ENCODE measurements at places on chromosomes 6 and 20.

DNA sequence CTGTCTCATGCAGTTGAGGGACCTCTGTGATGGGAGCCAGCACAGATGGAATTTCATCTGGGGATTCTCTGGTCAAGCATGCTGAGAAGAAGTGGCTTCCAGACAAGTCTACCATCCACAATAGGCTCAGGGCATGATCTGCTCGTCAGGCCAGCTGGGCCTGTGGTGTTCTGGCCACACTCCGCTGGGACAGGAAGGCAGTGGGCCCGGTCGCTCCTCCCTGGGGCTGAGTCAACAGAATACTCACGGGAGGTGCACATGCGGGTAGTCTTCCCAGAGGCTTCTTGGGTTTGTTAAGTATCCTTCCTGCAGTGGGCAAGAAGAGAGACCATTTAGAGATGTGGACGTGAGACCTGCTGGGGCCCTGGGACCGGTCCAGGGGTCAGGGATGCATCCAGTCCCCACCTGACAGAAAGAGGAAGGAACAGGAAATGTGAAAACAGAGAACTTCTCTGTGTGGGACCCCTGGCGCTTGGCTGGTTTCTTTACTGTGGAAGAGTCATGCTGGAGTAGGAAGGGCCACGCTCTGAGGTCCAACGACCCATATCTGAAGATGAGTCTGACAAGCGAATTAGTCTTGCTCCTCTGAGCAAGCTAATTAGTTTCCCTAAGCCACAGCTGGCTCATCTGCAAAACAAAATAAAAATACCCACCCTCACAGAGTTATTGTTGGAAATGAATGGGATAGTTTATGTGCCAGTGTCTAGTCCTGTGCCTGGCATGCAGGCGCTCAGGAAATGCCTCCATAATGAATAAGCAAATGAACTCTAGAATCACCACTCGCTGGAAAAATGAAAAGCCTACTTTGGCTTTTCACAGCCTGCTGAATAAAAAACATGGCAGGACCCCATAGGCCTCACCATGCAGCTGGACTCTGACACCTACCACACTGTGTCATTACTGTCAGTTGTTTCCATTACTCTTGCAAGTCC lies 67.3 kb downstream of the TRAM2 start:
- no peak for DNase-seq

DNA sequence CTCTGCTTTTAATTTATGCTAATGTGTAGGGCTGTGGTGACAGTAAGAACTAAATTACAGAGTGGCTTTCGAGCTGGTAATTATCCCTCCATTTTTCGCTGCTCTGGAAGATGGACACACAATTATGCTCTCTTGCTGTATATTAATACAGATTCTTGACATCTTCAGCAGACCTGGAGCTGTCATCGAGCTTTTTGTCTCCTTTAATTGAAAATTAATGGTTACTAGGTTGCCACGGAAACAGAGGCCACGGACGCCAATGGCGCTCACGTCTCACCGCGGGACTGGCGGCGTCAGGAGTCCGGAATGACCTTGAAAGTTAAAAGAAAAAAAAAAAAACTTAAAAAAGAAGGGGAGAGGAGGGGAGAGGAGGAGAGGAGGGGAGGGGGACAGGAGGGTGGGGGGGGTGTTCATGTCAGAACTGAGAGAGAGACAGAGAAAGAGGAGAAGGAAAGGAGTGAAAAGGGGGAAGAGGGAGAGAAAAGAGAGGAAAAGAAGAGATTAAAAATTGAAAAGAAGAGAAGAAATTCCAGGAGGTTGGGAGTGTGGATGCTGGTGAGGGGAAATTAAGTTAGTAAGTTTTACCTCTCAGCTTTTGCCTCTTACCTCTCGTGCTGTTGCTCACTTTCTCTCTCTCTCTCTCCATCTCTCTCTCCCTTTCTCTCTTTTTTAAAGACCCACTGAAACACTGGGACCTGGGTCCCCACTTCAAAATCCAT lies 22.1 kb upstream of the FOXP4 start:
- DNase-seq = no peak

DNA sequence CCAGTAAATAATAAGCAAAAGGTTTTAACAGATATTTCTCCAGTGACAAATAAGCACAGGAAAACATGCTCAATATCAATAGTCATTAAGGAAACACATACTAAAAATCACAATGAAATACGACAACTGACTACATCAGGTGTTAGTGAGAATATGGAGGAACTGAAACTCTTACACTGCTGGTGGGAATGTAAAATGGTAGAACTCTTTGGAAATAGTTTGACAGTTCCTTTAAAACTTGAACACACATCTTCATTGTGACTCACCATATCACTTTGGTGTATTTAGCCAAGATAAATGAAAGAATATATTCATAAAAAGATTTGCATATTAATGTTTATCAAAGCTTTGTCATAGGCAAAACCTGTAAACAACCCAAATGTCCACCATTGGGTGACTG lies 11.3 kb upstream of the MAP3K5 start:
- no peak for DNase-seq

DNA sequence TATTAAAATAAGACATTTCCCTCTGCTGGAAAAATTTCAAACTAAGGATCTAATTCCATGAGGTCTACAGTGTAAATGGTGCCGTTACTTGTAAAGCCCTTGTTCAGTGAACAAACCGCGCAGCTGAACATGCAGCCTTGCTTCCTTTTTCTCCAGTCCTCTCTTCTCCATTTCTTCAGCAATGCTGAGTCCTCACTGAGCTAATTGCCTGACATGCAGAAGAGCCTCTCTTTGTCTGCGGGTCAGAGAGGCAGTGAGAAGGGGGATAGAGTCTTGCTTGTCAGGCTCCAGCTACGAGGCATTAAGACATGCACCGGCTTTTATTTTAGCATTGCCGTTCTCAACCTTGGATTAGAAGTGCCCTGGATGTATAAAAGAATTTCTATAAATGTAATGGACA lies 25.7 kb downstream of the ZDHHC14 start:
- DNase-seq = no peak

GRCh38 chr20:53654932-53655624 lies 61.4 kb upstream of the ZNF217 start:
- DNase-seq = no peak

DNA sequence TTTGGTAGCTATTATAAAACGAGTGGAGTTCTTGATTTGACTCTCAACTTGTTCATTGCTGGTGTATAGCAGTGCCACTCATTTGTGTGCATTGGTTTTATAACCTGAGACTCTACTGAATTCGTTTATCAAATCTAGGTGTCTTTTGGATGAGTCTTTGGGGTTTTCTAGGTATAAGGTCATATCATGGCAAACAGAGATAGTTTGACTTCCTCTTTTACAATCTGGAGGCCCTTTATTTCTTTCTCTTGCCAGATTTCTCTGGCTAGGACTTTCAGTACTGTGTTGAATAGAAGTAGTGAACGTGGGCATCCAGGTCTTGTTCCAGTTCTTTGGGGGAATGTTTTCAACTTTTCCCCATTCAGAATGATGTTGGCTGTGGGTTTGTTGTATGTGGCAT lies 38.8 kb downstream of the SUMO4 start:
- DNase-seq = no peak

GRCh38 chr6:96570053-96570452 lies 7.1 kb downstream of the FHL5 start:
- no peak for DNase-seq

DNA sequence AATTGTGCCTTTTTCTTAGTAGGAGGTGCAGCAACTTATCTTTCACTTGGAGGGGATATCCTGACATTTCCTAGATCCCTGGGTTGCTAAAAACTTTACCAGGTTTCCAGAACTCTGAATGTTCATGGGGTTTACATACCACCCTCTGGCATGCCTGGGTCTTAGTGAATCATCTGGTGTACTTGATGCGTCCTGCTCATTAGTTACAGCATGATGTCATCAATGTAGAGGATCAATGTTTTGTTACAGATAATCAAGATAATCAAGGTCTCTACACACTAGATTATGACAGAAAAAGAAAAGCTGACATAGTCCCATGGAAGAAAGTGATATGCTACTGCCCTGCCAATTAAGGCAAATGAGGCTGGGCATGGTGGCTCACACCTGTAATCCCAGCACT lies 27.0 kb downstream of the FITM2 start:
- DNase-seq = no peak

DNA sequence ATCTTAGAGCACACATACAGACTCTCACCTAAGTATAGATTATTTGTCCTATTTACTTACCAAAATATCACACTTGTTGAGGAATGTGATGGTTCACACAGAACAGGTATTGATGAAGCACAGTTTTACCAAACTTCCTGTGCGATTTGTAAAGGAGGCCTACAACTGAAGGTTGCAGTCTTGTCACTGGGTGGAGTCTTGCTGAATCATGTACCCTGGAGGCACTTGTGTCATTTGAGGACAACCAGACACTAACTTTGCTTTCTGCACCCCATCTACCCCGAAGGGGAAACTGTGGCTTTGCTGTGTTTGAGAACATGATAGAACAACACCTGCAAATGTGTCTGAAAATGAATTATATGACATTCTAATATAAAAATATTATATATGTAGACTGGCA lies 32.4 kb upstream of the HINT3 start:
- no peak for DNase-seq

DNA sequence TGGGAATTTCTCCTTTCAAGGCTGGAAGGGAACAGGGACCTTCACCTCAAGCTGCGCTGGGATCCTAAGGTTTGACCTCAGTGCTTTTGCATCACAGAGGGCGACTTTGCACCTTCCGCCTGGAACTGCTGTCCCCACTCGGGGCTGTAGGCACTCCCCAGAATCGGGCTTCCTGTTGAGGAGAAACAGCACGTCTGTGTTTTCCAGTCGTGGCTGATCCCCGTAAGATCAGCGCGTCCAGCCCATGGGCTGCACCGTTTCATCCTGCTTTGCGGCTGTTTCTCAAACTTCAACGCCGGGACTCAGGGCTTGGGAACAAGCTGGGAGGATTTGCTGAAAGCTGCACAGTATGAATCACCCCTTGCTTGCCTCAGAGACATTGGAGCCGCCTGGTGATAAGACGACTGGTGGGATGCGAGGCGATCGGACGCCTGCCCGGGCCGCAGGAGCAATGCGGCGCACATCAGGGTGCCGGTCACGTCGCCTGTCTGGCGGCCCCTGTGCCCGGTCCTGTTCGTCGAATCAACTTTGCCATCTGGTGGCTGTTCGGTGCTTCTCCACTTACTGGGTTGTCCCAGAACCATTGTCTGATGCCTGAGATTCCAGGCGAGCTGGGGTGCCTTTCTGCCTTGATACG lies 53.6 kb upstream of the FRMD1 start:
- peak; percentile 73 for DNase-seq

- DNase-seq = peak; percentile 18
Measured at GRCh38 chr20:59729506-59729905, 125.2 kb downstream of the PHACTR3 start.

- DNase-seq = no peak
Measured at GRCh38 chr6:137761072-137761471, 106.0 kb upstream of the TNFAIP3 start.

DNA sequence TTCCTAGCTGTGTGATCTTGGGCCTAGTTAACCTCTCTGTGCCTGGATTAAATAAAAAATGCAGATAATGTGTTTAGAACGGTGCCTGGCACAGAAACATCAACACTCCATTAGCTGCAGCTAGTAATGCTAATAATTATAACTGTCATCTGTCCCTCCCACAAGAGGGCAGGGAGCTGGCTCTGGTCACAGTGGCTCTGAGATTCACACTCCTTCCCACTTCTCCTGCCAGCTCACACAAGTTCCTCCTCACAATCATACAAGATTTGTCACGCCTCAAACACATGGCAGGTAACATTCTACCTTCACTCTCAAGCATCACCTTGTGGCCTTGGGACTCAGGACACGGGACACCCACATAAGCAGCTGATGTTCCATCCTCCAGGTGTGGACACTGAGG lies 2.4 kb downstream of the ADA start:
- no peak for DNase-seq

DNA sequence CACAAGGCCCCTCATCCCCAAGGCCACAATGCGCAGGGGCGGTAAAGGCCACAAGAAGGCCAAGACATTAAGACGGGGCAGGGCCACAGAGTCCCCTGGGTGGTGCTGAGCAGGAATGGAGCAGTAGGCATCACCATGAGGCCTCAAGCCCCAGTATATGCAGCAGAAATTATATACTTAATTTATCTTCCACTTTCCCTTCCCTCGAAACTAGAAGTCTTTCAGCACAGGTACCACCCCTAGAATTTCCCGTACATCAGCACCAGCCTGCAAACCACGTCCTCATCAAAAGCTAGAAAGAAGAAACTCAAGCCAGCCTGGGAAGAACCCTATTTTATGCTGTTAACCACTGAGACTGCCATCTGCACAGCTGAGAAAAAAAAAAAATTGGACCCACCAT lies 89.4 kb downstream of the PLG start:
- no peak for DNase-seq

GRCh38 chr6:85479208-85479607 lies 29.3 kb downstream of the NT5E start:
- DNase-seq = no peak

GRCh38 chr6:23316131-23316530 lies 746.8 kb downstream of the HDGFL1 start:
- DNase-seq = no peak

- DNase-seq = no peak
Measured at GRCh38 chr6:105746509-105746908, 339.6 kb upstream of the PRDM1 start.

GRCh38 chr20:49571553-49571835 lies 3.6 kb upstream of the PTGIS start:
- no peak for DNase-seq

DNA sequence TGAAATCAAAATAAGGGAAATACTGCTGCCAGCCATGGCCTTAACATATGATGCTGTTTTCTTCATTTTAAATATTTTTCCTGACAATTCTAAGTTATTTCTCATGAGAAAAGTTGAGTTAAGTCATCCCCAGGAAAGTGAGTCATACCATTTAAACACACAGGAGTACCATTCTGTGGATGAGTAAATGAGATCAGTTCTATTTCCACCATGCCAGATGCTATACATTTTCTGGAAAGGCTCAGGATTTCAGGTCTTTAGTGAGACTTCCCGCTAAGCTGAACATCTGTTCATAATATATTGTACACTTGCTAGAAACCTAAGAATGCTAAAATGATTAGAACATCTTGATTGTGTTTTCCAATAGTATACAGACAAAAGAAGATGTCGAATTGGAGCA lies 256.2 kb upstream of the MANEA start:
- no peak for DNase-seq

DNA sequence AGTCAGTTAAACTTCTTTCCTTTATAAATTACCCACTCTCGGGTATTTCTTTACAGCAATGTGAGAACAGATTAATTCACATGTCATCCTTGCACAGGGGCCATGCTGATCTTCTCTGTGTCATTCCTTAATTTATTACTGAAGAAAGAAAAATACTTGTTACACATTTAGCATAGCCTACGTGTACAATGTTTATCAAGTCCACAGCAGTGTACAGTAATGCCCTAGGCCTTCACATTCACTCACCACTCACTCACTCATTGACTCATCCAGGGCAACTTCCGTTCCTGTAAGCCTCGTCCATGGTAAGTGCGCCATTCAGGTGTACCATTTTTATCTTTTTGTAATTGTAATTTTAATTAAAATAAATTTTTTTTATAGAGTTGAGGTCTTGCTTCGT lies 73.6 kb downstream of the RSPH3 start:
- DNase-seq = no peak

DNA sequence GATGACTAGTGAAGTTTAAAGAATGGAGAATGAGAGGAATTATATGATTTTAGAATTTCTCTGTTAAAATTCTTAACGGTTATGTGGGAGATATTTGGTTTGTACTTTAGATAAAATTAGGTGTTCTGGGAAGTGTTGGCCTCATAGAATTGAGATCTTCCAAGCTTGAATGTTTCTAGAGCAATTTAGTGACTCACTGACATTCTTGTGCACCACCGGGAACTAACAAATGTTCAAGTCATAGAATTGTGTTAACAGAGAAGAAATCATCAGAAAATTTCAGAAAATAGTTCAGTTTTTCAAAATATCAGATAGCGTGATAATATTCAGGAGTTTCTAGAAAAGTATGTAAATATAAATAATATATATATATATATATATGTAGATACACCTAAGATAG lies 67.9 kb upstream of the BMP5 start:
- DNase-seq = no peak
